ENCODE measurements at places on chromosomes 7 and 10.
A peak's percentile ranks its signal among the peaks of the same experiment; 100 is the strongest.

GRCh38 chr10:62511238-62511637, 137.1 kb downstream of the ZNF365 start:
- no peak for DNase-seq

GRCh38 chr7:35267411-35267810, 13.5 kb upstream of the TBX20 start:
- no peak for DNase-seq

GRCh38 chr10:132962623-132963429, 20.5 kb upstream of the CFAP46 start:
- DNase-seq, result no peak

- DNase-seq, result no peak
These were observed 170.2 kb downstream of the PPP1R17 start for GRCh38 chr7:31857172-31857571.

- no peak for DNase-seq
These were observed 110.3 kb downstream of the MBL2 start for GRCh38 chr10:52662256-52662655.

- DNase-seq, result no peak
These were observed 48.2 kb downstream of the EZH2 start for GRCh38 chr7:148835854-148836253.

GRCh38 chr10:72233621-72234020, 17.5 kb upstream of the ASCC1 start:
- DNase-seq, result no peak

GRCh38 chr10:35306852-35307251, 29.5 kb upstream of the CCNY start:
- DNase-seq, result no peak

- DNase-seq, result no peak
These were observed 52.9 kb downstream of the RELN start for GRCh38 chr7:103936558-103936957.

DNA sequence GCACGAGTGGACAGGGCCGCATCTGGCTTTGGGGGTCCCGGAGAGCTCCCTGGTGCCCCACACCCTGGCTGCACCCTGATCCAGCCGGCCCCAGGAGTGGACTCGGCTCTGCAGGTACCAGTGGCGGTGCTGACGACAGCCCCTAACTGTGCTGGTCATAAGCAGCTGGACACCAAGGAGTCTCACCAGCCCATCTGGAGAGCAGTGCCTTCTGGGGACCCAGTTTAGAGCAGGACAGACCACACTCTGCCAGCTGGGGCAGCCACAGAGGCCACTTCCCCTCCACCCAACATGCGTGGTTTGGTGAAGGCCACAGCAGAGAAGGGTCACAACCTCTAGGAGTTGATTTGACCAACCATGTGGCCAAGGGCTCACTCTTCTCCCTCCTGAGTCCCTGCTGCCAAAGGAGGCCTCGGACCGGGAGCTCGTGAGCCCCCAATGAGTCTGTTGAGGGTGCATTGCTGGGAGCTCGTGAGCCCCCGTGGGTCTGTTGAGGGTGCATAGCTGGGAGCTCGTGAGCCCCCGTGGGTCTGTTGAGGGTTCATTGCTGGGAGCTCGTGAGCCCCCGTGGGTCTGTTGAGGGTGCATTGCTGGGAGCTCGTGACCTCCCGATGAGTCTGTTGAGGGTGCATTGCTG, 16.0 kb upstream of the INPP5A start:
- DNase-seq, result no peak

GRCh38 chr10:19570991-19571390, 245.2 kb upstream of the PLXDC2 start:
- no peak for DNase-seq

GRCh38 chr10:8531116-8531515, 476.6 kb downstream of the GATA3 start:
- DNase-seq, result no peak

GRCh38 chr7:28026237-28026636, 154.4 kb downstream of the JAZF1 start:
- peak; percentile 46 for DNase-seq

DNA sequence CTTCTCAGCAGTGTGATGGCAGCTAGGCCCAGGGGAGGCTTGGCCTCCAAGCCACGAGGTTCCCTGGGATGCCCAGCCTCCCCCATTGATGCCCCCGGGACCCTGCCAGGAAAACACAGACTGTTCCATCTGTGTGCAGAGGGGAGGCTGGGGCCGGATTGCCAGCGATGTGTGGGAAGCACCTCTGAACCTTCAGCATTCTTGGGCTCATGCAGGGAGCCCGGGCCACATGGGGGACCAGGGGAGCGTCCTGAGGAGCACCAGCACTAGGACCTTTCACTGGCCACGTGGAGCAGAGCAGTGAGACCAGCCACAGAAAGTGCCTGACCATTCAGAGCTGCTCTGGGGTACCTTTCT, 2.6 kb downstream of the IMPDH1 start:
- DNase-seq, result no peak

- no peak for DNase-seq
These were observed 75.2 kb downstream of the INSIG1 start for GRCh38 chr7:155372782-155373358.

- DNase-seq, result no peak
These were observed 51.0 kb downstream of the VWA2 start for GRCh38 chr10:114290038-114290437.

- no peak for DNase-seq
These were observed 680.4 kb upstream of the POM121L12 start for GRCh38 chr7:52355053-52355452.

GRCh38 chr7:67671006-67671548, 674.4 kb downstream of the TYW1 start:
- DNase-seq, result no peak

DNA sequence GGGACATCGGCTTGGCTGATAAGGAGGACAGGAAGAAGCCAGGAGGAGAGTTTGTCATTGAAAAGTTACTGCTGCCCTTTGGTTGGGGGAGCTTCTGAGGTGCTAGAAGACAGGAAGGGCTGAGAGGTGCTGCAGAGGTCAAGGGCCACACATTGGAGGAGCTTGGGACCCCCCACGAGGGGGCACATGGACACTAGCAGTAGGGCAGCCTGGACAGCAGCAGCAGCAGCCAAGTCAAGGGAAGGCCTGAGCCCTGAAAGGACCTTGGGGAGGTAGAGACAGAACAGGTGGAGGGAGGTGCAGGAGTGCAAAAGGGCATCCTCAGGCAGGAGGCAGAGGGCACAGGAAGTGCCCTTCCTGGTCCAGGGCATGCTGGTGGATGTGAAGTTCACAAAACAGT, 439.7 kb upstream of the IGFBP3 start:
- no peak for DNase-seq

DNA sequence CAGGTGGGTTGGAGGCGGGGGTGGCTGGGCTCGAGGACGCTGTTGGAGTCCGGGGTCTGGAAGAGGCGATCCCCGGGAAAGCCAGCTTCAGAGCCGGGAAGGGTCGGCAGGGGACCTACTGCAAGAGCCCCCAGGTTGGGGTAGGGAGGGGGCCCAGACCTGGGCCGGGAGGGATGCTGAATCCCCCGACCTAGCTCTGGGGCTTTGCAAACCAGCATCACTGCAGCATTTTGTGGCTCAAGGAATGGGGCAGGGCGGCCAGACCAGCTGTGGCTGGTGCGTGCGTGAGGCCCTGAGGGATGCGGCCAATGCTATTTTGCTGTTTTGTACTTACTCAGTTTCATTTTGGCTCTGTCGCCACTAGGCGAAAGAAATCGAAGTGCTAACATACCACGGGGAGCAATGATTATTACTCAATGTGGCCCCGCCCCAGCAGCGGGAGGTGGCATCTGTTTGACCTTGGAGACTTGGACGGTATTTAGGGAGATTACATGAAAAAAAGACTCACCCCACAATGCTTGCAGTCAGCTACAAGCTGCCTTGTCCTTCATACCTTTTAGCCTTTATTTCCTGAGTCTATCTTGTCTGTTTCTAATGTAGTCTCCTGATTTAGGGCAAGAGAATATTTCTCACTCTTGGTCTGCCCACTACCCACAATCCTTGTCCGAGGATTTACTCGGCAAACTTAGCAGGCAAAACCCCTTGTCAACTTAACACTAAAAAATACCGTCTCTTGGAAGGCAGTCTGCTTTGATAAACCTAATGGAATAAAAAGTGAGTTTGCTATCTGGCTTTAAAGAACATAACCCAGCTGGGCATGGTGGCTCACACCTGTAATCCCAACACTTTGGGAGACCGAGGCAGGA, 16.2 kb downstream of the HSPB1 start:
- DNase-seq, result peak; percentile 53
